ENCODE measurements at places on chromosomes 16 and 17. TPM values are rescaled to one million over a fixed set of nuclear protein-coding genes. Genes with fewer than 3 reads are reported as not detected.

The CLCN7 gene
- 160 TPM for total RNA-seq

DNA sequence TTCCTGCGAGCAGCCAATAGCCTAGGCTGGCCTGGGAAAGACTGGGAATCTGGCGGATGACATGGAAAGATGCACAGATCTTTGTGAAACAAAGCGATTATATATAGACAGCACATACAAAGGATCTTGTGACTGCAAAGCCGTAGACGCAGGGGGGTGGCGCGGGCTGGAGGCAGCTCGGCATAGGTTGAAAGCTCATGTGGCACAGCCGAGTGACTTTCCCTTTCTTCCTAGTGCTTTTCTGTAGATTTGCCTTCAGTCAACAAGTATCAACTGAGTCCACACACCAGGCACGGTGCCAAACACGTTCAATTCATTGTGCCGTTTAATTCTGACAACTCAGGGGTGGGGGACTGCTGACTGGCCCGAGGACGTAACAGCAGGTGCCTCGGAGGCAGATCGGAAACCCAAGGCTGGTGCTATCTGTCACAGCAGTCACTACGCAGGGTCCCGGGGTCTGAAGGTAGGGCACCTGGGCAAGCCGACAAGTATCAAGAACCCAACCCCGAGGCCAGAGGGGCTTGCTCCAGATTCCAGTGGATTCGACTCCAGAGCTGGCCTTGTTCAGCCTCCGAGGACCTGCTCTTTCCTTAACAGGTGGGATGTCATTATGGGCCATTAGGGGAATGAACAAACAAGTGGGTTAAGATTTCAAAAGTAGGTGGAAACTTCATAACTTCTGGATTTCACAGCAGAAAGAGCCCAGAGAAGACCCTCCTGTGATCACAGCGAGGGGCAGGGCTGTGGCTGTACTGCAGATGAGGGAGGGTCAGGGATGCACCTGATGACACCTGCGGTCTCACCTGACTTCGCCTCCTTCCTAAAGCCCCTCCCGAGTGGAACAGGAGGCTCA is 5.9 kb downstream of the PAM16 start:
- H3K27me3 ChIP-seq = no peaks in the 10 kb centered on the region
- H3K4me1 ChIP-seq = peaks cover 38% of the 10 kb centered on the region
- H3K4me3 ChIP-seq = no peak overlapping the region
- no peak overlapping the region for H3K27ac ChIP-seq

The RGS9 gene
- total RNA-seq = 7.9 TPM

DNA sequence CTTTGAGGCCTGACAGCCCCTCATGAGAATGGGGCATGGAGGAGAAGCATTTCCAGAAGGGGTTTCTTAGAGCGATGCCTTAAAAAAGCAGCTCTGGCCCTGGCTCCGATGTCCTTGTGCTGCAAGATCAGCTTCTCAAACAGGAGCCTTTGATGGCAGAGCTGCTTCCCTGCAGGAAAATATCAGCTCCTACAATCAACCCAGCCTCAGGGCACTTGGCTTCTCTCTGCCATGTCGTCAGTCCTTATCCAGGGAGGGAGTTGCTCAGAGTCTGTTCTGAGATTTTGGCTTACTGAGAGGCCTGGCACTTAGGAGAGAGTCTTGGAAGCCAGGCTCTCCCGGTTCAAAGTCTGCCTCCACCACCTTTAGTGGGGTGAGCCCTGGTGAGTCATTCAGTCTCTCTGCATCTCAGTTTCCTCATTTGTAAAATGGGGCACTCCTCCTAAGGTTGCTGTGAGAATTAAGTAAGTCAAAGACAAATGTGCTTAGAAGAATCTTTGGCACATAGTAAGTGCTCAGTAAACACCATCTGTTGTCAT is 184.4 kb downstream of the HAPSTR1 start:
- DNase-seq = no peak
- H3K36me3 ChIP-seq = no peaks in the 10 kb centered on the region
- H3K27ac ChIP-seq = no peak overlapping the region
- H3K4me1 ChIP-seq = no peaks in the 10 kb centered on the region
- no peaks in the 10 kb centered on the region for H3K27me3 ChIP-seq

GRCh38 chr17:79183293-79184158 is 108.9 kb downstream of the ENGASE start:
- H3K27ac ChIP-seq = no peak overlapping the region
- H3K4me1 ChIP-seq = peaks cover 5% of the 10 kb centered on the region
- H3K36me3 ChIP-seq = no peaks in the 10 kb centered on the region
- H3K4me3 ChIP-seq = peak overlapping the region; percentile 49
- H3K27me3 ChIP-seq = no peaks in the 10 kb centered on the region
